ENCODE measurements at places on chromosomes 2 and 18. TPM values are rescaled to one million over a fixed set of nuclear protein-coding genes. Genes with fewer than 3 reads are reported as not detected.

DNA sequence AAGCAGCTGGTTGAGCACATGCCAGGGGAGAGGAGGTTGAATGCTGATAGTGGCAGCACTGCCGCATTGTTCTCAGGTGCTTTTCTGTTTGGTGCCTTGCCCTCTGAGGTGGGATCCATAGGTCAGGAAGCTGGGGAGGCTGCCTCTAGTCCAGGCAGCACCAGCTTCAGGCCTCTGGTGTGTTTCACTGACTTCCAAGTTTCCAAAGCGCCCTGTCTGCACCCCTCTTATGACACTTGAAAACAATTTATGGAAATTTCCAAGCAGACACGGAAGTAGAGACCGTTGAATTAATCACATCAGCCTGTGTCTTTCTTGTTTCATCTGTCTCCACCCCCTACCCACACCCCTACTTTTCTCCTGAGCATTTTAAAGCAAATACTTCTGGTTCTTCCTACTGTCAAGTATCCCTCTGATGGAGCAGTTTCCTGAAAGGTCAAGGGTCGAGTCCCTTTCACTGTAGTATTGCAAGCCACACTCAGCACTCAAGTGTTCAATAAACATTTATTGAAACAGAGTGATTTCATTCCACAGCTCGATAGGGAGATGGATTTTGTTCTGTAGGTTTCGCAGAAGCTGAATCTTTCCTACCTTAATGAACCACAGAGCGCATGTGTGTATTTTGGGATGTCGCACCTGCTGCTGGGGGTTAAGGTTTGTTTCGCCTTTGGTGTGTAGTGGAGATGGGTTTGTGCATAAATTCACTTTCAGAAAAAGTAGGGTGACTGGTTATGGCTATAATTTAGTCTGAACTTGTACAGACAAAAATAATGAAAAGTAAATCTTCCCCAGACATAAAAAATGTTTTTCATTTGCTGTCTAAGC is 21.4 kb downstream of the DGKD start:
- no peak for DNase-seq

DNA sequence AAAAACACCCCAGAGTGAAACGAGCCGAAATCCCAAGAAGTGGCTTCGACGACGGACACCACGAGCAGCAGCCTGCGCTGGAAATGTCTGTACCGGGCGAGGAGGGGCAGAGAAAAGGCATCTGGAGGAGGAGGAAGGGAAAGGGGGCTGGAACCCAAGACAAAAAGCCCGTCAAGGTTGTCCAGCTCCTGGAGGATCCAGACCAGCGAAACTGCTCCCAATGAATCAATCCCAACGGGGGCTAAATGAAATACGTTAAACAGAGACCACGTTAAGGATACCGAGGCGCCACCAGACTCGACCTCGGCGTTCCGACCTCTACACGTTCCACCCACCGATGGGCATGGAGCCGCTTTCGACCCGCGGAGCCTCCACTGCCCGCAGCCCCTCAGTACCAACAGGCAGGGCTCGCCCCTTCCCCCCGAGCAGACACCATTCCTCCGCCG is 400 bp downstream of the CCDC88A start:
- peak; percentile 47 for DNase-seq

- DNase-seq: no peak
Observed at GRCh38 chr18:47265197-47265596, 13.7 kb upstream of the SKOR2 start.

GRCh38 chr2:150392614-150393013 is 94.9 kb downstream of the RND3 start:
- DNase-seq: no peak

DNA sequence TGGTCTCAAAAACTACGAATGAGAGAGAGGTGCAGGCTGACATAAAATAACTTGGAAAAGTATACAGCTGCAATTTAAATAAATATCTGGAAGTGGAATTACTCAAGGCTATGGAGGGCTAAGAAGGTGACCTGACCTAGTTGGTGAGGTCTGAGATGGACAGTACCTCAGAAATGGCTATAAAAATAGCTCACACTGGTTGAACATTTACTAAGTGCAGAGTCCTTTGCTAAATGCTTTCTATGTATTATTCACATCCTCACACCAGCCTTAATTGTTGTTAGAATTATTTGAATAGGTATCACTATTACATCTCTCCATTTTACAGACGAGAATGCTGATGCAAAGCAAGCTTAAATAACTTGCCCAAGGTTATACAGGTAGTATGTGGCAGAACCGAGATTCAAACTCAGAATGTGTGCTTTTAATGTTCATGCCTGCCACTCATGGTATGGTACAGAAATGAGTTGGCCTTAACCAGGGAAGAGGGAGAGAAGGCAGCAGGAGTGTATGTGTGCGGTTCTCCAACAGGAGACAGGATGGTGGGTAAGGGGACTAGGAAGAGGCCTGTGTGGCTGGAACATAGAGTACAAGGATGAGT is 37.4 kb downstream of the MRPL44 start:
- no peak for DNase-seq

DNA sequence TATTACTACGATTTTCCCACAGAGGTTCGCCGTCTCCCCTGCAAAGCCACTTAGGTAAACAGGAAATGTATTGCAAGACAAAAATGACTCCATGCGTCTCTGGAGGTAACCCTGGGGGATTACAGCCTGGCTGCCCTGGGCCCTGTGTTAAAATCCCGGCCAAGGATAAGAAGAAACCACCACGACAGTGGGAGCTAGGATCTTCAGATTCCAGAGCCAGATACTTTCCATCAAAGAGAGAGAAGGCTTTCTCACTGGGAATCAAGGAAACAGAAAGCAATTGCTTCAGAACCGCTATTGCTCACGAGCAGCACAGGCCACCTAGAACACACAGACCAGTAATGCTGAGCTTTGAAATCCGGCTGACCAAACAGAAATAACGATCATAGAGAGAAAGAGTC is 97.9 kb upstream of the ZNF516 start:
- DNase-seq: no peak

DNA sequence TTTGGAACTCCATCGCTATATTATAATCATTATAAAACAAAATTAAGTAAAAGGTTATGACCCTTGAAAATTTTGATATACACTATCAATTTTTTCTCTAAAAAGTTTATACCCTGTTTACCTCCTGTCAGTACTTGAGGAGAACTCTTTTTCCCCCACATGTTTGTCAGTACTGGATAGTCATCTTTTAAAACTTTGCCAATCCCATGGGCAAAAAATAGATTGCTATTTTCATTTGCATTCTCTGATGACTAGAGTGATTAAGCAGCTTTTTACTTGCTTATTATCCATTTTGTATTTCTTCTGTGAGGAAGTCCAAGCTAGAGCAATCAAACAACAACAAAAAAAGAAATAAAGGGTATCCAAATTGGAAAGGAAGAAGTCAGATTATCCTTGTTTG is 76.4 kb downstream of the DGKD start:
- DNase-seq: no peak

DNA sequence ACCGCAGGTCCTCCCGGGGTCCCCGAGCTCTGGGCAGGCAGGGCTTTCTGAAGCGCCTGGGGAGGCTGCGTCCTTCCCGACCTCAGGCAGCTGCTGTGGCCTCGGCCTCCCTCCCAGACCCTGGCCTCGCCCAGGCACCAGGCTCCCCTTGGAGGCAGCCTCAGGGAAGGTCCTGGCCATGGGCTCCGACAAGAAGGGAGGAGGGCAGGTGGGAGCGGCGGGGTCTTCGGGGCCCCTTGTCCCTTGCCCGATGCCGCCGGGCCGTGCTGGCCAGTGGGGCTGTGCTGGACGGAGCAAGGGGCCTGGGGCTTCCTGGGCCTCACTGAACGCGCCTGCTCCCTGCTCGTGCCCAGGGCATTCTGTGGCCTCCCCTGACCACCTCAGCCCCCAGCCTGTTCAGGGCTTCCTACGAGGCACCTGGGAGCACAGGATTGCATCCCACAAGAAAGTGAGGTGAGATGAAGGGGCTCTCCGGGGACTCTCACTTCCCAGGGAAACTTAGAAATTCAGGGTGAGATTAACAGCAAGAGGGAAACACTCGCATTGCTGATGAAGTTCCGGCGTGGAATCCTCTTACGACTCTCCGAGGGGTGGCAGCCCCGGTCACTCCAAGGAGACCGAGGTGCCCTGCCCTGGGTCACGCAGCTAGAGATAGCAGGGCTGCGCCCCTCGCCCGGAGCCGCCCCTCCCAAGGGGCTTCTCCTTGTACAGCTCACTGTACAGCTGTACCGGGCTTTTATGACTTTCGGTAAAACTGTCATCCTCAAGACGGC is 778 bp downstream of the MFSD2B start:
- no peak for DNase-seq

DNA sequence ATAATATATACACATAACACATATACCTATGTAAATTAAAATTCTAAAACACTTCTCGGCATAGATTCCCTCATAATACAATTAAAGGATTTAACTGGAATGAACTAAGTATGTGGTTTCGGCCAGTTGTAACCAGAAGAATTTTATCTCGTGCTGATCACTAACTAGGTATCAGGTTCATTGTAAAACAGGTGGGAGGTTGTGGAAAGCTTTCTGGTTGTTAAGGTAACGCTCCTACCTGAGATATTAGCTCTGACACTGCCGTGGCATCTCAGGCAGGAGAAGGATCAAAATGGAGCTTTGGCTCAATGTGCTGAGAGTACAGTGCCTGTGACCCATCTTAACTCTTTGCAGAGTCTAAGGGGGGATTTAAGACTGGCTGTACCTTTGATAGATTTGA is 42.5 kb downstream of the SLC9A2 start:
- DNase-seq: no peak

- no peak for DNase-seq
Observed at GRCh38 chr2:67899187-67899586, 163.6 kb downstream of the C1D start.

TMEM131 gene
- total RNA-seq: 32.4 TPM

Data from RPMI7951 (cell line).